Ammon's horn (tissue), 1 donor: ENCODE measurements at places on chromosomes 12 and 14.

DNA sequence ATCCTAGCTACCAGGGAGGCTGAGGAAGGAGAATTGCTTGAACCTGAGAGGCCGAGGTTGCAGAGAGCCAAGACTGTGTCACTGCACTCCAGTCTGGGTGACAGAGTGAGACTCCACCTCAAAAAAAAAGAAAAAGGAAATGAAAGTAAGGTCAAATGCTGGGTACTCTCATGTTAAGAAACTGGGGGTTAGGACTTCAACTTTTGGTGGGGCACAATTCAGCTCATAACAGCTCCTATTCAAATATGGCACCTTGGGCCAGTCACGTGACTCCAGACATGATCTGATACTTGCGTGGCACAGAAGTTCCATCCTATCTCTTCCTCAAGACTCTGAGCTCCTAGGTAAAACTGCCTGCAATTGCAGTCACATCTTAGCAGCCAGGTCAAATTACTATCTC, 142.7 kb downstream of the EGLN3 start:
- no peak for DNase-seq

- no peak for DNase-seq
Measured at GRCh38 chr14:78417532-78417931, 247.4 kb downstream of the NRXN3 start.

DNA sequence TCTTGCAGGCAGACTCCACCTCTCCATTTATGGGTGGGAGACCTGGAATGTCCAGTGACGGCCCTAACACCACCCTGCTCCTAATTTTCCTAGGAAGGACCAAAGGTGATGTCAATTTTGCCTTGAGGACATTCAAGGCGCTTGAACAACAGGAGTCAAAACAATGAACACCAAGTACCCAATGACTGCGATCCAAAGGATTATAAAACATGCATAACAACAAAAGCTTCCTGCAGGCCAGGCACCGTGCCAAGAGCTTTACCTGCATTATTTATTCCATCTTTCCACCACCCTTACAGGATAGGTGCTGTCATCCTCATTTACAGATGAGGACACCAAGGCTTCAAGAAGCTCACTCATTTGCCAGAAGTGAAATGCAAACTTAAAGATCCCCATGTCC, 15.2 kb upstream of the FOXN3 start:
- DNase-seq: no peak

DNA sequence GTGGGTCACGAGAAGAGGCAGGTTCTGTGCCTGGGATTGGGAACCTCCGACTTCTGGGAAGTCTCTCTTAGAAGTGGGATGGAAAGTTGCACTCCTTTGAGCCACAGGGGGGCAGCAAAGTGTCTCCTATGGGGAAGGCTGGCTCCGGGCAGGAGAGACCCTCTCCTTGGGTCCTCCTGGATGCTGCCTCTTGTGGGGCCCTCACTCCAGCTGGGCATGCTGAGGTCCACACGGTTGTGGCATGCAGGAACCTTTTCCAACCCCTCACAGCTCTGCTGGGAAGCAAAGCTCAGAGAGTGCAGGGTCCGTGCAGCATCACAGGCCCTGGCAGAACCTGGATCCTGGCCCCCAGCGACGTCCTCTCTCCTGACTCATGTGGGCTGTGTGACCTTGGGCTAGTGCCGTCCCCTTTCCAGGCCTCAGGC, 17.4 kb downstream of the SDSL start:
- DNase-seq: peak; percentile 39

GRCh38 chr12:76237086-76237701, 111.0 kb downstream of the BBS10 start:
- DNase-seq: no peak

DNA sequence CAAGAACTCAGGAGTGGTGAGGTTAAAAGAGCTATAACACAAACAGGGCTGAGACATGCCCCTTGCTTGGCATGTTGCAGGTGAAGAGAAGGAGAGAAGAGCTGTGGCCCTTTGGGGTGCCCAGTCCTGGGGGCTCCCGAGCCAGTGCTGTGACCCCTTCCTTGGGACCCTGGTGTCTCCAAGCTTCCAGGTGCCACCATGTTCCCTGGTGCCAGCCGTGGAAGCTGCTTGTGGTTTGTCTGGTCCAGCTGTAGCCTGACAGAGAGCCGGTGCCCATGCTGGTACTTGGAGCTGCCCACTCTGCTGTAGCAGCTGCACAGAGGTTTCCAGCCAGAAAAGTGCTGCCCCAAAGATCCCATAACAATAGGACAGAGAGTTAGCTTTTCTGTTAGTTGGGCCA, 159.2 kb upstream of the SLC38A2 start:
- DNase-seq: no peak

DNA sequence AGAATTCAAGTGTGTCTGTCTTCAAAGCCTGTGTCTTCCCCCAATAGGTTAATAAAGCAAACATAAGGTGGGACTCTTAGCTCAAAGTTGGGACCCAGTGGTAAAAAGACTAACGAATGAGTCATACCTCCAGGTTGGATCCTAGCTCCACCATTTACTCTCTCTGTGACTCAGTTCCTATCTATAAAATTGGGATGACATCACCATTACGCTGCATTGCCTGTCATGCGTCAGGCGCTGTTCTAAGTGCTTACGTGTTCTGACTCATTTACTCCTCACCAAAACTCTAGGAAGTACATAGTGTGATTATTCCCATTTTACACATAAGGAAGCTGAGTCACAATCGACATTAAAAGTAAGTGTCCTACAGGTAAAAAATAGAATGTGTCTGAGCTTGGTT, 915.8 kb downstream of the VRK1 start:
- no peak for DNase-seq

DNA sequence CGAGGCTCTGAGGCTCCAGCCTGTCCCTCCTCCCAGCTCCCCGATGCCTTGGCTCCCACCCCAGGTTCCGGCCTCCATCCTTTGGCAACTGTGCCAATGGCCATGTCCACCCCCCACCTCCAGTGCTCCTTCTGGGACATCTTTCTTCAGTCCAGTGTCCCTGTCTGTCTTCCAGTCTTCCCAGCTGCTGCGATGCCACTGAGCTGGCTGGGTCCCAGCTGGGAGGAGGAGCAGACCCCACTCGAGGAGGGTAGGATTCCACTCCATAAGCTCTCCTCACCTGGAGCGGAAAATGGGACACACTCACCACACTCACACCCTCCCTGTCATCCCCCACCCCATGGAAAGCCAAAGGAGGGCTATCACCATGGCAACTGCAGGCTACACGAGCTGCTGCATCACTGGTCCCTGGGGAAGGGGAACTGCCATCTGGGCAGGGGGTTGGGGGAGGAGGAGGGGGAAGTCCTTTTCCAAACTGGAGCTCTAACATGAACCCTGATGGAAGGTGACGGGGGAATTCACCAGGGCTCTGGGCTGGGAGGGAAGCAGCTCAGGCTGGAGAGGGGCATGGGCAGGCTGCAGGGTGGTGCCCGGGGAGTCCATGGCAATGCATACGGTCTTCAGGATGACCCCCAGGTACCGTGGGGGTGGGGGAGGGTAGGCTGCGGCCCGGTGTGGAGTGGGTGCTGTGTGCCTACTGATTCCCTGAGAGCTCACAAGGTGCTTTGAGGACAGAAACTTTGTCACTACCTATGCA, 94.3 kb downstream of the LRRC74A start:
- peak; percentile 24 for DNase-seq

GRCh38 chr12:45696049-45696448, 33.5 kb upstream of the ARID2 start:
- DNase-seq: no peak

GRCh38 chr14:91681118-91681517, 50.8 kb downstream of the CATSPERB start:
- no peak for DNase-seq

GRCh38 chr12:47981496-47982260, 18.3 kb downstream of the TMEM106C start:
- no peak for DNase-seq

DNA sequence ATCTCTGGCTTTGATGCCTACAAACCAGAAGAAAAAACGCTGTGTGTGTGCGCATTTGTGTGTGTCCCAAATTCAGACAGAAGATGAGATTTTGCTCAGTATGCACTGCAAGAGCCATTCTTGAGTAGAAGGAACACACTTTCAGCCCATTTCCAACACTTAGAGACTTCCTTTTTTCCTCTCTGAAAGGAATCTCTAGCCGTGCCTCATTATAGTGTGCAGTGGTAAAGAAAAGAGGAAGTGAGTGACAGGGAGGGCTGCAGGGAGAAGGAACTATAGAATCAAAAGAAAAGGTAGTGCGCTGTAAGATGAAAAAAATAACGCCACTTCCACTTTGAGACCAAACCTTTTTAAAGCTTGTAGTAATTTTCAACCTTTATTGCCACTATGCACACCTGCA, 1400.9 kb upstream of the FLRT2 start:
- peak; percentile 38 for DNase-seq

DNA sequence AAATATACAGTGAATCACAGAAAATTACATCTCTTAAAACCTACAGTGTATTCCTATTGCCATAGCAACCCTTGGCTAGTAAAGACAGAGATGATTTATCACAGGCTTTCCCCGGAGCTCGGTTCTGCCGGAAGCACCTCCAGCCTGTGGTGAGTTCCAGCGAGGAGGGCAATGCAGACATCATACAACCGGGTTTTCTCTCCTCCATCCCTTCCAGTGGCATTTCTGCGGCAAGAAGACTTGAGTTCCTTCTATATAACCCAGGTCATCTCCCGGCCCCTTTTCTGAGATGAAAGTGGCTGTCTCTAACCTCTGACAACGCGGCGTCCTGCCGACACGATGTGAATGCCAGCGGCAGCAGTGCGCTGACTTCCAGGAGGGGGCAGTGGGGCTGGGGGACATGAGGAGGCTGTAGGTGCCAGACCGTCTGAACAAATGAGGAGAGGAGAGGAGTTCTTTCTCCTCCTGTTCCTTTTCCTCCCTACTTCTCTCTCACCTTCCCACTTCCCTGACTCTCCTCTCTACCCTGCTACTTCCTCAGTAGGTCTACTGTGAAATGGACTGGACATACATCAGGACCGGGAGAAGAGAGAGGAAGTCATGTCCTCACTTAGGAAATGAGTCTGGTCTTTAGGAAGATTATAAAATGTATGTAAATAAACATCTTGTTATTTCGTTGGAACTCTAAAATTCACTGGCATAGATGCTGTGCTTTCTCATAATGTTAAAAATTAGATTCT, 68.6 kb upstream of the MAX start:
- peak; percentile 79 for DNase-seq

DNA sequence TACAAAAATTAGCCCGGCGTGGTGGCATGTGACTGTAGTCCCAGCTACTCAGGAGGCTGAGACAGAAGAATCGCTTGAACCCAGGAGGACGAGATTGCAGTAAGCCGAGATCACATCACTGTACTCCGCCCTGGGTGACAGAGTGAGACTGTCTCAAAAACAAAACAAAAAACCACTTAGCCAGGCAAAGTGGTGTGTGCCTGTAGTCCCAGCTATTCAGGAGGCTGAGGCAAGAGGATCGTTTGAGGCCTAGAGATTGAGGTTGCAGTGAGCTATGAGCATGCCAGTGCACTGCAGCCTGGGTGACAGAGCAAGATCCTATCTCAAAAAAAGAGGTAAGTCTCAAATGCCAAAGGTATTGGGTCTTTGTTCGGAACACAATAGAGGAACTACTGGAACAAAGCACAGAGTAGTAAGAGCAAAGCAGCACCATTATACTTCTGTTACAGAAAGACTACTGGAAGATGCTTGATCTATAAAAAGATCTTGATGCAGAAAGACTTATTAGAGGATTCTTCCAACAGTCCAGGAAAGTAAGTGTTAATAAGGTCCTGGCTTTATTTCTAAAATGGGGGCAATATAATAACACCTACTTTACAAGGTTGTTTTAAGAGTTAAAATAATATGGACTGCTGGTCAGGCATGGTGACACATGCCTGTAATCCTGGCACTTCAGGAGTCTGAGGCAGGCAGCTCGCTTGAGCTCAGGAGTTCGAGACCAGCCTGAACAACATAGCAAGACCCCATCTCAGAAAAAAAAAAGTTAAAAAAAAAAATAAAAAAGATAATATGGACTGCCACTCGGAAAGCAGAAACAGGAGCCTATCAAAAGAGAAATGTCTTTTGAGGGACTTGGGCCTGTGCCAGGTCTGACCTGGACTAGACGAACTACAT, 29.9 kb downstream of the BTBD7 start:
- no peak for DNase-seq

DNA sequence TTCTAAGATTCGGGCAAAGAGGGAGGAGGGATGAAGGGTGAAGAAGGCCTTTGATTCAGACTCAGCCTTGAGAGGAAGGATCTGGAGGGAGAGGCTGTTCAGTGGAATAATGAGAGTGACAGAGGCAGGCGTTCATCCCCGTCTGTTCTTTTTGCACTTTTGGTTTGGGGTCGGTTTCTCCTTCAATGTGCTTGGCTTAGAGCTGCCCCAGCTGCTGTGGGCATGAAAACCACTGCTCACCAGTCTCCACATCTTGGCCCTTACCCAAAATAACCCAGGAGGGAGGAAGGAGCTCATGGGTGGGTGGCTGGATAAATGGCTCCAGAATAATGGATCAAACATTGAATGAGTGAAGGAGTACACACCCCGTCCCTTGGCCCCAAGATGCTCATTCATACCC, 261.7 kb upstream of the FKBP4 start:
- DNase-seq: no peak

DNA sequence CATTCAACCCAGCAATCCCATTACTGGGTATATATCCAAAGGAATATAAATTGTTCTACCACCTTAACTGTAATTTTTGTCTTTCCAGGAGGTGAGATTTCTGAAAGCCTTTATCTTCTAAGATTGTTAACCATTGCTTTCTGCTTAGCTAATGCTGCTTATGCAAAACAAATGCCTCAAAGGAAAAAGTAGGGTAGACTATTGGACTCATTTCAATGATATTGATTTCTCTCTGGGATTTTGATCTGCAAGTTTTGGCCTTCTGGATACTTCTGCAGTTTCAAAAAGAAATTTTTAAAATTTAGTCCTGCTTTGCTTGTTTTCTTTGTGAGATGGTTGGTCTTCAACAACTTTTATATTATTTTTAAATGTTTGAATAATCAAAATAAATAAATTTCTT, 108.6 kb downstream of the SLC38A4 start:
- DNase-seq: no peak

DNA sequence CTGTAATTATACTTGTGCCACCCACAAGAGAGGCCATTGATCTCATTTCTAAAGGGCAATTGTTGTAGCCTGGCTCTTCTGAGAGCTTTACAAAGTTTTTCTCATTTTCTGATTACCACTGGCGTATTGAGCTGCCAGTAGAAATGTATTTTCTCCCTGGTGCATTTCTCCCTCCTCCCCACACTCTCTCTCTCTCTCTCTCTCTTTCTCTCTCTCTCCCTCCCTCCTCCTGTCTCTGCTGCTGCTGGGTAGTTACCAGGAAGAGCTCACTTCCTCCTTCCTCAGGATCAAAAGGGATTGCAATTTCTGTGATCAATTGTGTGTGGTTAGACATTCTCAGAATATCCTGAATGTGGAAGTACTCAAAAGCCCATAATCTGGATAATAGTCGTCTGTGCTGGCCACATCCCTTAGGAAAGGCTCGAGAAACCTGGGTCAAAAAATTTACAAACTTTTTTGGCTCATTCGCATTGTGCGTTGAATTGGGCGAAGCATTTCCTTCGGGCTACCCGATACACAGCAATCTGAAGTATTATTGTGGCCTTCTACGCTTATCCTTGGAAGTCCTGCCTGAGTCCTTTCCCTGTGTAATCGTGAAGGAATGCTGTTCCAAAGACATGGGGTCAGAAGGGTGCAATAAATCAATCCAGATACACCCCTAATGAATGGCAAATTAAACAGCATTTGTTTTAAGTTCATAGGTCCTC, 254.8 kb downstream of the MSRB3 start:
- no peak for DNase-seq
